ENCODE measurements at places on chromosomes 7 and 10. TPM values are rescaled to one million over a fixed set of nuclear protein-coding genes. Genes with fewer than 3 reads are reported as not detected.

Gene HNRNPH3
- 24.5 TPM for total RNA-seq

Gene MICALL2
- total RNA-seq: 16.3 TPM

DNA sequence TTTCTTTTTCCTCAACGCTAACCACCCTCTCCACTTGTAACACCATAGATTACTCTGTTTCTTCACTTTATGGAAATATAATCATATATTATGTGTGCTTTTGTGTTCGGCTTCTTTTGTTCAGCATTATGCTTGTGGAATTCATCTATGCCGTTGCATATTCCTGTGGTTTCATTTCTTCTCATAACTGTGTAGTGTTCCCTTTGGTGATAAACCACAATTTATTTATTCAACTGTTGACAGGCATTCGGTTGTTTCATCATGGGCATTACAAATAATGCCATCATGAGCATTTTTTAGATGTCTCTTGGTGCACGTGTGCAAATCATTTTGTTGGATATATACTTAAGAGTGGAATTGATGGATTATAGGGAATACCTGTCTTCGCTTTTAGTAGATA is 12.1 kb downstream of the AVL9 start:
- no peak for DNase-seq

- DNase-seq: no peak
These were observed 266.2 kb upstream of the PHF14 start for GRCh38 chr7:10707519-10707918.

GRCh38 chr10:60291344-60291930 is 98.2 kb downstream of the ANK3 start:
- DNase-seq: no peak

DNA sequence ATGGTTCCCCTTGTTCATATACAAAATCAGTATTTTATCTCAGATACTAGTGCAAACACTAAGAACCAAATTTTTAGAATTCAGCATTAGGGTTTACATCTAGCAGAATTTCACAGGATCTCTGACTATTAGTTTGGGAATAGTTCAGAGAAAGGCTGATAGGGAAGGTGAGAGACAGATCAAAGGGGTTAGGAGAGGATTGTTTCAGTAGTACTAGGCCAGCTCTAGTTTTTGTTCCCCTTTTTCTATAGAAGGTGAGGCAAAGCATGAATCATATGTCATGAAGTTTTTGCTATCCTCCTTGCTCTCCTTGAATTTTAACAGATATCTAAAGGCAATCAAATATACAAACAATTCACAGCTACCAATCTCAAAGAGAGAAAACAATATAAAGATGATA is 26.1 kb upstream of the CTNNA3 start:
- no peak for DNase-seq

DNA sequence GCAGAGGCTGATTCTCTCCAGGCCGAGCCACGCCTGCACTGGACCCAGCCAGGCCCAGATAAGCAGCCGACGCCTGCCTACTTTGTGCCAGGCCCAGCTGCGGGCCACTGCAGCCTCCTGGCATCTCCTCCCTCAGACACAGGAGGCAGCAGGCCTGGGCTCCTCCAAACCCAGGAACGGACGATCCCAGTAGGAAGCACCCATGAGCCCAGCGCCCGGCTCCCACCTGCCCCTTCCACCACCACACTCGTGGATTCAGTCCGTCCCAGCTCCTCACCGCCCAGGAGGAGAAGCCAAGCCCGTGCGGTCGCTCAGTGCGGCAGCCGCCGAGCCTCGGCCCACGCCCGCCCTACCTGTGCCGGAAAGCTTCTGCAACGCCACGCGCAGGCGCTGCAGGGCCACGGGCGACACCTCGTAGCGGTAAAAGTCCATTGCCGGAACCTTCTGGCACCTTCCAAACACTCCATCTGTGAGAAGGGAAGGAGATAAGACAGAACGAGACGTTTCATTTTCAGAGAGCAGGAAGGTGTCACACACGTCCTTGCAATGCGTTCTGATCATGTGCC is 271.1 kb downstream of the PTPRN2 start:
- no peak for DNase-seq

- no peak for DNase-seq
These were observed 76.2 kb downstream of the CYP51A1 start for GRCh38 chr7:92058040-92058439.

DNA sequence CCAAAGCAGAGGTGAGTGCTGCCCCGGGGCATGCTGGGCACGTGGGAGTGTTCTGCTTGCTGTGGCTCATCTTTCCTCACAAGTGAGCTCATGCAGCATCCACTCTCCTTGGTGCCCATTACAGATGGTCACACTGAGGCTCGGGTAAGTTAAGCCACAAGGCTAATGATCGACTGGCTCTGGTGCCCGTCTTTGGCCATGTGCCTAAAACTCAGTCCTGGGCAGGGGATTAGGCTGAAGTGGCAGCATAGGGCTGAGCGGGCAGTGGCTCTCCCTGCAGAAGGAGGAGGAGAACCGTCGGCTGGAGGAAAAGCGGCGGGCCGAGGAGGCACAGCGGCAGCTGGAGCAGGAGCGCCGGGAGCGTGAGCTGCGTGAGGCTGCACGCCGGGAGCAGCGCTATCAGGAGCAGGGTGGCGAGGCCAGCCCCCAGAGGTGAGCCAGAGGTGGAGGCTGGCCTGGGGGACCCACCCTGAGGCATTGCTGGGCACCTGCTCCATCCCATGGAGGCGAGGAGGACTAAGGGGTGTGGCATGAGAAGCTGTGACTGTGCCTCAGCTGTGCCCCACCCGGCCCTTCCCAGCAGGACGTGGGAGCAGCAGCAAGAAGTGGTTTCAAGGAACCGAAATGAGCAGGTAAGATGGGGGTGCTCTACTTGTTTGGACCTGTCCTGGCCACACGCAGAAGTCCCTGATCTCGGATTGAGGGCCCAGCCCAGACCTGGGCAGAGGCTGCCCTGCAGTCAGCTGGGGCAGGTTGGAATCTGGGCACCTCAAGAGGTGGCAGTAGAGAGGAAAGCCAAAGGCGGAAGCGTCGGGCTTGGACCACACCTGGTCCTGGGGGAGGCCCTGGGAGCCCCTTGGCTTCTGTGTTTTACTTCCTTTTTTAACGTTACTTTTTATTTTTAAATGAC is 7.3 kb downstream of the PGAM2 start:
- no peak for DNase-seq

DNA sequence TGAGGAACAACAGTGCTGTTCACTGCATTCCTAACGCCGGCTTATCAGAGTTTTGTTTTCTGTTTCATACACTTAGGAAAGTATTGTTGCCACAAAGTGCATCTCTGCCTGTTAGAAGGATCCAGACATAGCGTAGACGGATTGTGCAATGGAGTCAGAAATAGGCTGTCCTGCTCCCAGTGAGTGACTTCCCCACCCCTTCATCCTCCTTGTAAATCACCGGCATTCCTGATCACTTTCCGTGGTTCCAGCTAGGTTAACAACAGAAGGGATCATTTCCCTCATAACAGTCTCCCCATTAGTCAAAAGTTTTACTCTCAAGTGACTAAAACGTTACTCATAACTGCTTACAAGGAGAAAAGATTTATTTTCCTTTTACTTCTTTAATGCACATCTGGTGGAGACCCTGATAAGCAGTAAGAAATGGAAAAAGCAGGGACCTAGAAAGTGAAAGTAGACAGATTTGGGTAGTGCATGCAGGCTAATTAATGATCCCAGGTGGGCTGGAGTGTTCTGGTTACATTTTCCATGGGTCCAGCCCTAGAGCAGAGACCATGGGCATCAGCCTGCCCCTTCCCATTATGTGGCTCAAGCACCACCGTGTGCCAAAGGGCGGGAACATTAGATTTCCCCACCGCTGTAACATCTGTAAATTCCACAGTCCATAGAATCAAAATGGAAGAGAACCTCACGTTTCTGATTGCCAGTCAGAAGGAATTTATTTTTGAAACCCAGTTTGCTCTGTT is 395.1 kb upstream of the GALNT17 start:
- no peak for DNase-seq

DNA sequence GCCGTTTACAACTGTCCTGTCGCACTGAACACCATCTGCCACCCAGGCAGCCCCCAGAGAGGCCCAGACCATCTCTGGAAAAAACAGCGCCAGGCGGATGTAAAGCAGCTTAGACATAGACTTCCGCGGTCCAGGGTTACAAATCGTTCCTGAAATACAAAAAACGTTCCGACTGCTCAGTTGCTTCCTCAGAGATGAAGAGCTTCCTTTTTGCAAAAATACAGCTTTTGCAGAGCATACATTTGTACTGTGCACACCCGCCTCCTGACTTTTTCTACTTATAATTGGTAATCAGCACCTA is 11.4 kb downstream of the DAGLB start:
- DNase-seq: no peak

GRCh38 chr10:8616166-8616565 is 561.7 kb downstream of the GATA3 start:
- DNase-seq: no peak

DNA sequence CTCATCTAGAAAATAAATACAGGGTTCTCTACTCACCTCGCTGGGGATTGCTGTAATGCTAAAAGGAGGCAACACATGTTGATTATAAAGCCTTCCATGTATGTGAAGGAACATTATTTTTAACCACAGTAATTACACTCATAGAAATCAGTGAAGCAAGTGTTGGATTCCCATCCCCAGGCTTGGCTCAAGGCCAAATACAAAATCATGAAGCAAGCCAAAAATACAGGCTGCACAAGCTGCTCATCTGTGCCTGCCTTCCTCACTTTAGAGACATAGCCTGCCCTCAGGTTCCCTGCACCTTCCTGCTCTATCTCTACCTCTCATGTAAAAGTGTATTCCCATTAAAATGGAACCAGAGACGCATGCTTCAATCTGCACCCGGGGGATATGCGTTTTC is 1077.1 kb upstream of the C7orf33 start:
- DNase-seq: no peak

DNA sequence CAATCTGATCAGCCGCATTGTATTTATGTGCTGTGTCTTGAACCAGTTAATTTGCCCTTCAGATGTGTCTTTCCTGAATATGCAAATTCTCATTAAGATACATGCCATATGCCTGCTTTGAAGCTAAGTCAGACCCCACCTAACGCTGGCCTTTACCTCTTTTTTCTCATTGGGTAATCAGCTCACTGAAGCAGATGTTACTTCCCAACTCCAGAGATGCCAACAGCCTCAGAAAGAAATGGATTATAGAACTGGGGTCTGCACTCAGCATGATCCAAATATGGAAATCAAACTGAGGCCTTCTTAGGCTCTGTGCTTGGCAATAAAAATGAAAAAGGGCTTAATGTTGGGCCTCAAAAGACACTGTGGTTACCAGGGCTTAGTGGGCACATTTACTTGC is 113.9 kb downstream of the FZD1 start:
- no peak for DNase-seq

DNA sequence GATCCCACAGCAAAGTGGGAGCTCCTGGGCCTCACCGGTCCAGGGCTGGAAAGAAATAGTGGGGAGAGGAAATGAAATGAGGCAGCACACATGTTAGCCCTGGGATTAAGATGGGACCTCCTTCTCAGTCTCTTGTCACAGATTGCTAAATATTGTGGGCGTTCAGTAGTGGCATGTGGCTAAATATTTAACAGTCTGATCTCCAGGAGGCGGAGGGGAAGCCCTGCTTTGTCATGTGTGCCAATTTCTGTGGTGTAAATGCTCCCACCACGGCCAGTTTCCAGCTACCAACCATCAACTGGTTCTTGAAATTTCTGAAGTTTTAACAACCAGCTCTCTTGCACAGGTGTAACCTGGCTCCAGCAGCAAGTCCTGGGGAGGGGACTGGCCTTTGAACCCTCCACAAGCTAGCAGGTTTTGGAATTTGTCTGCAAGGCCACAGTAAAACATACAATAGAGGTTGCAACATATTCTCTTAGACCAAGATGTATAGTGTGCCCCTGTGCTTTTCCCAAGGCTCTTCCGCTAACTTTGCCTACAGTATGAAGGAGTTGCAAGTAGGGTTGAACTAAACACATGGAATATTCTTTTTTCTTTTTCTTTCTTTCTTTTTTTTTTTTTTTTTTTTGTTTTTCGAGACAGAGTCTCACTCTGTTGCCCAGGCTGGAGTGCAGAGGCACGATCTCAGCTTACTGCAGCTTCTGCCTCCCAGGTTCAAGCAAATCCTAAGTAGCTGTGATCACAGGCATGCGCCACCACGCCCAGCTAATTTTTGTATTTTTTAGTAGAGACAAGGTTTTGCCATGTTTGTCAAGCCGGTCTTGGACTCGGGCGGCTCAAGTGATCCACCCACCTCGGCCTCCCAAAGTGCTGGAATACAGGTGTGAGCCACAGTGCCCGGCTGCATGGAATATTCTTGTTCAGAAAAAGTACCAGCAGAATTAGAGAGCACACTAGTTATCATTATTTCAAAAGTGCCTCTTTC is 103.1 kb upstream of the PCBD1 start:
- DNase-seq: no peak

Measured in liver (tissue), 10 donors.